Liver (tissue), 10 donors: ENCODE measurements at places on chromosomes 12 and 14.
A peak's percentile ranks its signal among the peaks of the same experiment; 100 is the strongest.

- no peaks in the 10 kb centered on the region for H3K27me3 ChIP-seq
- peaks cover 22% of the 10 kb centered on the region for H3K4me1 ChIP-seq
- H3K4me3 ChIP-seq = no peak overlapping the region
- H3K36me3 ChIP-seq = no peaks in the 10 kb centered on the region
- H3K27ac ChIP-seq = no peak overlapping the region
- DNase-seq = no peak
Measured at GRCh38 chr12:121018860-121019617, 2.8 kb upstream of the C12orf43 start.

DNA sequence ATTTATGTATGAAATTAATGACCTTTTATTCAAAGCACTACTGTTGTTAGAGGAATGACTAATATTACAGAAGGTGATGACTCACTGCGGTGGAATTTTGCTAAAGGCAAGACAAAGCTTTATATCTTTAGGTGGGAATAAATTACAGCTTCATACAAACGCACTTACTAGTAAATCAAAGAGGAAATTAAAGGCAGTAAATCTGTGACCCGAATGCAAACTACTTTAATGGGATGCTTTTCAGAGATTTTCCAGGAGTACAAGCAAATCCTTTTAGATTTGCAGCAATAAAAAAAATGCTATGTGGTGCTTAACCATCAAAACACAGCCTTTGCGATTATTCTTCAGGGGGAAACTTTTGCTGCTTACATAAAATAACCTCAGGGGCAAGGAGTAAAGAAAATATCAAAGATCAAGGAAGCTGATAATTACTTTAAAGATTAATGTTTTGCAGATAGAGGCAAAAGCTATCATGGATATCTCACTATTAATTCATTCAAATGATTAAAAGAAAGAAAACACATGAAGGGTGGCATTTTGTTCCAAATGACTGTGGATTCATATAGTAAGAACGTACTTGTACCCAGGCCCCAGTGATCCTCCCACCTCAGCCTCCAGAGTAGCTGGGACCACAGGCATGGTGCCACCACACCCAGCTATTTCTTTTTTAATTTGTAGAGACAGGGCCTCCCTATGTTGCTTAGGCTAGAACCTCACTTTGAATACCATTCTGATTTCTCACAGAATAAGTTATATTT, 98.9 kb downstream of the DENND5B start:
- H3K27me3 ChIP-seq = no peaks in the 10 kb centered on the region
- H3K4me1 ChIP-seq = peaks cover 2% of the 10 kb centered on the region
- no peak for DNase-seq
- peaks cover 18% of the 10 kb centered on the region for H3K36me3 ChIP-seq

DNA sequence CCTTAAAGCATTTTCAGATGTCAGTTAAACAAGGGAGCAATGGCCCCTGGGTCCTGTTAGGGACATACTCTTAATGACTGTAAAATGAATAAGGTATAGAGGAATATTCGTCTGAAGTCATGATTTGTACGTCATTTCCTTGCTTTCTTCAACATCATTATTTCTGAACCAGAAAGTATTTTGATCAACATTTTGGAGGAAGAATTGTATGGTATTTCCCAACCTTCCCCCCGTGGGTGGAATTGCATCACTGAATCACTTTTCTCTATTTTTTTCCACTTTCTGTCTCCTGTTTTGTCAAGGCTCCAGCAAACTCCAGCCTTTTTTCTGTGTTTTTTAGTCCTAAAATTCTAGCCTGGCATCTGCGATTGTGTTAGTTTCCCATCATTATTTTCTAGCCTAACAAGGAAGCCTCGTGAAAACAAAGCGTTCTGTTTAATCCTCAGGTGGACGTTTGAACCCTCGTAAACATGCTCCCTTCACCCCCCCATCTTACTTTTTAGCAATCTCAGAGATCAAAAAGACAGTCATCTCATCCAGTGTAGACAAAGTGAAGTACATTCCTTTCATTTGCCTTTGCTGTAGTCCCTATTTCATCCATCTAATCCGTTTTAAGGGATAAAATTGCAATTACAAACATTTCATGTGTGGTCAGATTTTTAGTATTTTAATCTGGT, 62.3 kb downstream of the ETV6 start:
- DNase-seq = no peak
- H3K4me3 ChIP-seq = no peak overlapping the region
- no peaks in the 10 kb centered on the region for H3K27me3 ChIP-seq
- no peak overlapping the region for H3K27ac ChIP-seq
- peaks cover 46% of the 10 kb centered on the region for H3K4me1 ChIP-seq

GRCh38 chr14:62103464-62103863, 341.2 kb downstream of the SNAPC1 start:
- no peak for DNase-seq
- no peak overlapping the region for H3K27ac ChIP-seq
- no peaks in the 10 kb centered on the region for H3K4me1 ChIP-seq
- no peak overlapping the region for H3K4me3 ChIP-seq
- no peaks in the 10 kb centered on the region for H3K27me3 ChIP-seq

DNA sequence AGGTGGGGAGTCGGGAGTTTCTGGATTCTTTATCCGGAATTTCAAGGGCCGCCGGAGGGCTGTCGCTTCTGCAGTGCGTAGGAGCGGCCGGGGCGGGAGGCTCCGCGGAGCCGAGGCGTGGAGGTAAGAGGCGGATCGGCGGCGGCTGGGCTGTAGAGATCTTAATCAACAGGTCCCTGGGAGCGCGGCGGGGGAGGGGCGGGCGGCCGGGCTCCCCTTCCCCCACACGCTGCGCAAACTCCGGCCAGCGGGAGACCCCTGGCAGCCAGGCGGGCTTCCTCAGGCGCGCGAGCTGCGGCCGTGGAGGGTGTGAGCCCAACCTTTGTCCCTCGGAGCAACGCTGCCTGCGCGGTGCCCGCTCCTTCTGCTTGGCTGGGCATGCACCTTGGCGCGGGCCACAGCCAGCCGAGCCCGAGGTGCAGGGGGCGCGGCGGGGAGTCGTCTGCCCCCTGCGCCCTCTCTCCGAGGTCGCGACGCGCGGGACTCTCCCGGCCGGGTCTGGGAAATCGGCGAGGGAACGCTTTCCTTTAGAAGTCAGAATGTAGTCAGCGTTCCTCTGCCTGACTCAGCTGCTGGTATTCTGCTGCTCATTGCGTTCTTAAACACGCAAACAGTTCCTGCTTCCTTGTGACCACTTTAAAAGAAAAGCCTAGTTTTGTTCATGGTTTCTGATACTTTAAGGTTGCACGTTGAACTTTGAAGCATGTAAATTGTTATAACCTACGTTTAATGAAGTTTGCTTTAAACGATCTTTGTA, at the start of gene PALS1:
TSS of gene PALS1 (plus strand) at position 25 of the 757 bp plus-strand sequence. CDS start 37,736 bp downstream, outside the sequence.
- H3K27ac ChIP-seq = peak within 1 kb of the TSS; percentile 96
- no peaks in the 10 kb centered on the region for H3K27me3 ChIP-seq
- DNase-seq = no peak
- H3K36me3 ChIP-seq = no peaks in the 10 kb centered on the region
- H3K4me1 ChIP-seq = peaks cover 3% of the 10 kb centered on the region
- peak within 1 kb of the TSS; percentile 90 for H3K4me3 ChIP-seq

GRCh38 chr12:100675432-100675831, 101.9 kb downstream of the GAS2L3 start:
- no peaks in the 10 kb centered on the region for H3K27me3 ChIP-seq
- H3K4me1 ChIP-seq = no peaks in the 10 kb centered on the region
- H3K27ac ChIP-seq = no peak overlapping the region
- DNase-seq = no peak
- no peak overlapping the region for H3K4me3 ChIP-seq
- H3K36me3 ChIP-seq = no peaks in the 10 kb centered on the region
